ENCODE measurements at places on chromosomes 7 and 10.

- no peak for DNase-seq
Measured at GRCh38 chr10:122421742-122422141, 32.7 kb upstream of the ARMS2 start.

GRCh38 chr10:44369854-44370253 is 15.0 kb downstream of the CXCL12 start:
- DNase-seq: no peak

DNA sequence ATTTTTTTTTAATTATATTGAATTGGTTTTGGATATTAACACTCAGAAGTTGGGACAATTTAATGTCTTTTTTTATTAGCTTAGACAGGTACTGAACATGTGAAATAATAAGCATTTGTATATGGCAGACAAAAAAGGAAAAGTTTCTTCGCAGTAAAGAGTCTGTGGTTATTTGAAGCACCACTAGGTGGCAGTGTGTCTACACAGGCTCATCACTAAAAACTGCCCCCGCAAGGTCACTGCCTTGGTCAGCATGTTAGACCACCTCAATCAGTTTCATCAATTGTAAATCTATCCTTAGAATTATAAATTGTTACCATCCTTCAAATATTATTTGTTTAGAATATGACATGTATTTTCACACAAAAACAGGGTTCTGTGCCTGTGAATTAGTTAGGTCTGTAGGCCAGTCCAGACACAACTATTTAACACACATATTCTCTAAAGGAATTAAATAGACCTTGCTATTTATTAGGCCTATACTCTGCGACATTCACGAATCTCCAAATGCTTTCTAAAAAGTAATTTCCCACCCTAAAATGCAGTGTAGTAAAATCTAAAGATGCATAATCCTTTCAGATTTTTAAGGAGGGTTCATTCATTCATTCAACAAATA is 17.0 kb downstream of the PNLIPRP3 start:
- DNase-seq: peak; percentile 43

DNA sequence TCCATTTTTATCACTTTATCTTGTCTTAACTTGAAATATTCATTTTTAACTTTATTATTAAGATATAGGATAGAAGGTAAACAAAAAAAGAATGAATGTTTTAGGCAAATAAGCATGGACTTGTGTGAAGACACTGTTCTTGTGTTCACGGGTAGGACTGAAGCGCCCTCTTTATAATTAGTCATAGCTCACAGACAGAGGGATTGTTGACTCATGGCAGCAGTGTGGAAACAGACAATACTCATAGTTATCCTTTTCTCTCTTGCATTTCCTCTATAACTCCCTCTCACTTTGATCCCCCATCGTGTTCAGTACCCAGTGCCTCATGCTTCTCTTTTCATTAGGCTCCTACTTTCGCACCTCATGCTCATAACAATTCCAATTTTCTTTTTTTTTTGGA is 731.8 kb downstream of the PHTF2 start:
- no peak for DNase-seq

DNA sequence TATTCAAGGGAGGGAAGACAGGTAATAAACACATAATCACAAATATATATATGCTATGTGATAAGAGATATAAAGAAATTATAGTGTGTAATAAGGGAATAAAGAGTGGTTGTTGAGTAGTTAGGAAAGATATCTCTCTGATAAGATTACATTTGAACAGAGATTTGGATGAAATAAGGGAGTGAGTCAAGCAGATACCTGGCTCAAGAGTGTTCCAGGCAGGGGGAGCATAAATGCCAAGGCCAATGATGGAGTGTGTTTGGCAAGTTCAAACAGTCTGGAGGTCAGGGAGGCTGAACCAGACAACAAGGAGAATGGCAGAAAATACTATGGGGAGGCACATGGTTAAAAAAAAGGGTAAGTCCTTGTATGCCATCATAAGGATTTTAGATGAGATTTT is 4.8 kb upstream of the GNAI1 start:
- DNase-seq: no peak

DNA sequence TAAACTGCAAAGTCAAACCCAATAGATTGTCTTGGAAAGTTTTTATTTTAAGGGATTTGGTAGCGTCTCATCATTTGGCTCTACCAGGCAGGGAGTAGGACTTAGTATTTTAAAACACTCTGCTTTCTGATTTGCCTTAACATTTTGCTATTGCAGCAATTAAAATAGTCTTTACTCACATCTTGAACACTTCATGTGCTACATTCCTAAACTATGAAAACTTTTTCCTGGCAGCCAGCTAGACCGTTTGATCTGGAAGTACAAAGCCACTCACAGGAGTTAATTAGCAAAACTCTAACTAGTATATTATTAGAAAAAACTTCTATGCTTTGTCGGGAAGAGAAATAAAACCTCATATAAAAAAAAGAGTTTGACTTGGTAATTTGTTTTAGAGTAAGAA is 111.4 kb downstream of the TFPI2 start:
- DNase-seq: no peak

- no peak for DNase-seq
Measured at GRCh38 chr7:28793381-28794085, 164.6 kb downstream of the TRIL start.

DNA sequence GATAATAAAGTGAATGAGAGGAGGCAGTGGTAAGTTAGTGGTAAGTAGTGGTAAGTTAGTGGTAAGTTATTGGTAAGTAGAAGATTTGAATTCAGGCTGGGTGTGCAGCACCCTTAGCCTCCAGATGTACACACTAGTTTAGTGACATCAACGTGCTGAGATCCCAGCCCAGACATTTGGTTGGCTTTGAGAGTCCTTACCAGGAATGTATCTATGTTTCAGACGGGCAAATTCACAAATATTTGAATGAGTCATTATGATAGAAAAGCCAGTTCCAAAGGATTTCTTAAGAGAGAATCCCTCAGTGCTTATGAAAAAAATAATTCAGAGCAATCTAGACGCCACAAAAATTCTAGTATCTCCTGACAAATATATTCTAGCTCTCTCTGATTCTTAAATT is 70.0 kb downstream of the ARL4A start:
- no peak for DNase-seq

- no peak for DNase-seq
Measured at GRCh38 chr7:33109758-33110238, 594 bp upstream of the RP9 start.

DNA sequence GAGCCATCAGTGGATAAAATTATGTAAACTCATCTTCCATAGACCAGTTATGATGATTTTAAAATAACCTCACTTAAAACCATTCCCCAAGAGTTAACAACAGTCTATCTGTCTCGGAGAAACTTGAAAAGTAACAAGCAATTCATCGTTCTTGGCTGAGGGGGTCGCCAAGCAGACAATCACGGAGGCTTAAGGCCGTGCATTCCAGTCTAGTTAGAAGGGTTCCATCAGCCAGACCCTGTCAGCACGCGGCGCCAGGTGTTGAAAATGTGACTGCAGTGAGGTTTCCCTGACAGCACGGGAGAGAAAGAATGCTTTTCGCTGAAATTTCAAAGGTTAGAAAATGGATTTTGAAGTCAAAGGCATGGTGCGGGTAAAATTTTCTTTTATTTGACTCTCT is 1025.0 kb upstream of the CELF2 start:
- peak; percentile 14 for DNase-seq

DNA sequence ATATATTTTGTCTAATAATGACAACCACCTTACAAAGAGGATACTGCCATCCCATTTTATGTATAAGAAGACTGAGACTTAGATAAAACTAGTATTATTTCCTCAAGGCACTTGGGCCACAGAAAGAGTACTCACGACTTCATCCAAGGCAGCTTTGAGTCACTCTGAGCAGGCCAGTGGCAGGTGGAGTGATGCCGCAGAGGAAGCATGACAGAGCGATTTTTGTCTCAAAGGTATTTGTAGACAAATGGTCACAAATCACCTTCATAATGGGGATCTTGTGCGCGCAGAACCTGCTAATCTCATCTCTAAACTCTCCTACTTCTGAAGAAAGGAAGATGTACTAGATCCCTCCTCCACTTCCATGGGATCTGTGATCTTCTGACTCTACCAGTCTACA is 113.2 kb upstream of the NAMPT start:
- no peak for DNase-seq

DNA sequence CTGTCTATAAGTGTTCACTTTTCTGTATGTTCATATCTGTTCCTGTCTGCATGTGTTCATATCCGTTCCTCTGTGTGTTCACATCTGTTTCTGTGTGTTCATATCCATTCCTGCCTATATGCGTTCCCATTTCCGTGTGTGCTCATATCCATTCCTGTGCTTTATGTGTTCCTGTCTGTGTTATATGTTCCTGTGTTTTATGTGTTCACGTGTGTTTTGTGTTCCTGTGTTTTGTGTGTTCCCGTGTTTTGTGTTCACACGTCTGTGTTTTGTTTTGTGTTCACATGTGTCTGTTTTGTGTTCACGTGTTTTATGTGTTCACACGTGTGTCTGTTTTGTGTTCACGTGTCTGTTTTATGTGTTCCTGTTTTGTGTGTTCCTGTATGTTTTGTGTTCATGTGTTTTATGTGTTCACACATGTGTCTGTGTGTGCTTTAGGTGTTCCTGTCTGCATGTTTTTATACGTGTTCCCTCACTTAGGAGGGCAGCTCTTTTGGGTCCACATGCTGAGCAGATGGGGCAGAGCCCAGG is 42.2 kb upstream of the CNPY1 start:
- no peak for DNase-seq

- DNase-seq: peak; percentile 65
Measured at GRCh38 chr7:132472463-132473120, 103.7 kb downstream of the PLXNA4 start.

DNA sequence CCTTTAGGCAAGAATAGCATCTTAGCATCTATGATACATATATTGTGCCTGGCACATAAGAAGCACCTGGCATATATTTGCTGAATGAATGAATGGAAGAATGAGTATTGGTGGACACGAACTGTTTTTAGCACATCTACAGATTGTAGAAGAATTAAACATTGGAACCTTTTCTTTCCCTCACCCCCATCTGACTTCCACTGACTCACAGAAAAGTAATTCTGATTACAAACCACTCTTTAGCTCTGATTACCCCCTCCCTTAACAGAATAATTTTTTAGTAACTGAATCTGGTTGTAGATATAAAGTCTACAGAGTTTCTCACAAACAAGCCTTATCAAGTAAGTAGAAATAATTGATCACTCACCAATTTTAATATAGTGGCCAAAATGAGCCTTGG is 31.9 kb downstream of the SLC26A4 start:
- DNase-seq: no peak

DNA sequence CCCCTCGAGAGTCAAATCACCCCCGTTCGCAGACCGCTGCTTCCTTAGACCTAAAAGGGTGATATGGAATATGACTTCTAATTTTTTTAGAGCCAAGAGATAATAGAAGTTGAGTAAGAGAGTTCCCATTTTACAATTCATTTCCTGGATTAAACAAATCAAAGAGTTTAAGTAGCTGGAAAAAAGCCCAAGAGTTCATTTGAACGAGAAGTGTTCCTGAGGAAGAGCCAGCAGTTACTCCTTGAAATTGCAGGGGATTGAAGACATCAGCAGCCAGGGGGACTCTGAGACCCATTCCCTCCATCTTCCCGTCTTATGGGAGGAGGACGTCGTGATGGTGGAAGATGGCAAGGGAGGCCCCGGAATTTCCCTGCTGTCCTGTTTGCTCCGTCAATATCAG is 277.0 kb downstream of the WDR11 start:
- no peak for DNase-seq

DNA sequence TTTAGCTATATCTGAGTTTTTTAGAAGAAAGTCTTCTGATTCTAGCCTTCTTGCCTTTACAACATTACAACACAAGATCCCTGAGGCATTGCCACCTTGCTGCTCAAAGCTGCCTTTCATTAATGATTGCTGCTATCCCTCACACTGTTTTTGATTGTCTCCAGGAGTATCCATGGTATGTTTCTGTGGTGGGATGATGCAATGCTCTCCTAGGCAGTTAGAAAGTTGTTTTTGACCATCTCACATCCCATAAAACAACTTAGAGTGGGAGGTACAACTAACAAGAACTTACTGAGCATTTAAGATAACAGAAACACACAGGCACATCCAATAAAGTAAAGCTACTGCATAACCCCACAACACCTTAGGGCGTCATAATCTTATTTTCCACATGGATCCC is 1156.0 kb upstream of the LRRTM3 start:
- DNase-seq: no peak

GRCh38 chr10:35216303-35216905 is 89.8 kb downstream of the CREM start:
- peak; percentile 35 for DNase-seq

DNA sequence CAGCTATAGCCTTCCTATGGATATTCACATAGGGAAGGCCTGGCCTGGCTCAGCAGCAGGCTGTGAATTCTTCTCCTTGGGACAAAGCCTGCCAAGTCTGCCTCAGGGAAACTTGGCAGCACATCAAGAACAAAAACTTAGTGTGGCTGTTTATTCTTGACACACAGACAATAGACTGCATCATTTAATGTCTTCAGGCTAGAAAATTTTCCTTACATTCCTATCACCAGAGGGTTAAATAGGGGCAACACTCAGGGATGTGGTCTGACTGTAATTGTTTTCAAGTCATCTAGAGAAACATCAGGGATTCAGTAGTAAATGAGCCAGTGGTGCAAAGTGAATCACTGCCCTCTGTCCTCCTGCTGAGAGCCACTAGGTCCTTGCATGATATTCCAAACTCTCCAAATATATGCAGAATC is 137.3 kb downstream of the SEMA3C start:
- peak; percentile 80 for DNase-seq

- DNase-seq: no peak
Measured at GRCh38 chr7:121796381-121796780, 76.6 kb upstream of the PTPRZ1 start.

DNA sequence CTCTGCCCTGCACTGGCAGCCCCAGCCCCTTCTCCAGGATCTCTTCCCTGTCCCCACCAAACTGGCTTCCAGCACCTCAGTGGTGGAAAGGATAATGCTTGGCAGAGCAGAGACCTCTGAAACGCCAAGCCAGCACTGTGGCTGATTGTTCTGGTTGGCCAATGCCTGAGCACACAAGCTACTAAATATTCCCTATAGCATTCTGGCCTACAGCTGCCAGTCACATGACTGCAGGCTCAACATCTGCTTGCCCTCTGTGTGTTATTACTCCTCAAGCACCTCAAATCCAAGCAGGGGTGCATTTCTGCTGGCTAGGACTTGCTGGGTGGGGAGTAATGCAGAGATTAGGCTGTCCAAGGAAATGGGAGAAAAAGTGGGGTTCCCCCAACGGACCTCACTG is 6.1 kb downstream of the TBATA start:
- DNase-seq: no peak

GRCh38 chr10:95356-96115 is 39.7 kb upstream of the ZMYND11 start:
- no peak for DNase-seq

- DNase-seq: no peak
Measured at GRCh38 chr10:110498982-110499795, 1.5 kb downstream of the DUSP5 start.

DNA sequence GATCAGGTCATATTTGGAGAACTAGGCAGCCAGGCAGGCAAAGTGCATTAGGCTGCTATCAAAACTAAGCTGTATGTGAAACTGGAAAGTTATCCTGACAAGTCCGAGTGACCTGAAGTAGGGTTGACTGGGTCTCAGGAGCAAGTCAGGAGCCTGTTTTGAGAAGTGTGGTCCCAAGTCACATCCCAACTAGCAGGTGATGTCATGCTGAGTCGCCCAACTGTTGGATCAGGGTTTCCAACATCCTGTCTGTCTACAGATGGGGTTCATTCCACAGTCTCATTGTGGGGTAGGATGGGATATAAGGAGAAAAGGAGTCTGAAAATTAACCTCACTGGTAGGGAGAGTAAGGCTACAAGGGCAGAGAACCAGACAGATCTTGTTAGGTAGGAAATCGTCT is 27.0 kb downstream of the SLC26A4 start:
- DNase-seq: no peak

GRCh38 chr7:96989859-96990317 is 15.5 kb upstream of the DLX6 start:
- no peak for DNase-seq

All from muscle of arm (tissue), 14 donors.